Kidney (tissue), 22 donors: ENCODE measurements at places on chromosomes 2 and 18. TPM values are rescaled to one million over a fixed set of nuclear protein-coding genes. Genes with fewer than 3 reads are reported as not detected.

The HAT1 gene
- 35.8 TPM for total RNA-seq

The PFN4 gene
- total RNA-seq = 0.79 TPM

The NEB gene
- total RNA-seq = 0.88 TPM

The MC5R gene
- not detected for total RNA-seq

The CIB4 gene
- total RNA-seq = not detected
